Cardiac ventricle fibroblast (primary cell): ENCODE measurements at places on chromosomes 6 and 20. TPM values are rescaled to one million over a fixed set of nuclear protein-coding genes. Genes with fewer than 3 reads are reported as not detected.

The PXDC1 gene
- 61.0 and 67.8 TPM in 2 replicates for total RNA-seq

The SF3B5 gene
- 112 and 158 TPM in 2 replicates for total RNA-seq

The ACTL10 gene
- total RNA-seq, result 2.1 and 2.2 TPM in 2 replicates

The TP53INP2 gene
- total RNA-seq, result 7.2 and 7.8 TPM in 2 replicates

The IPCEF1 gene
- not detected in 2 replicates for total RNA-seq

The LGSN gene
- not detected in 2 replicates for total RNA-seq

The GABRR1 gene
- total RNA-seq, result not detected in 2 replicates

The NAPB gene
- 4.2 and 6.4 TPM in 2 replicates for total RNA-seq

The ESR1 gene
- 0.94 and 1.8 TPM in 2 replicates for total RNA-seq

The GRM4 gene
- not detected in 2 replicates for total RNA-seq

The C6orf132 gene
- 0.54 and 0.94 TPM in 2 replicates for total RNA-seq

The KHDC1 gene
- 3.4 and 3.5 TPM in 2 replicates for total RNA-seq

The PBOV1 gene
- total RNA-seq, result not detected in 2 replicates

The TINAG gene
- total RNA-seq, result not detected in 2 replicates

The RAET1G gene
- 1.9 and 2.8 TPM in 2 replicates for total RNA-seq

The ADGB gene
- not detected in 2 replicates for total RNA-seq

The TTK gene
- total RNA-seq, result 0.54 and 1.2 TPM in 2 replicates

The DYNLT2 gene
- total RNA-seq, result 0.19 and 0.49 TPM in 2 replicates

The GJA10 gene
- not detected in 2 replicates for total RNA-seq

The EPB41L1 gene
- 33.9 and 38.0 TPM in 2 replicates for total RNA-seq

The SNAP25 gene
- total RNA-seq, result 0.31 and 0.49 TPM in 2 replicates

The TRIM40 gene
- total RNA-seq, result not detected in 2 replicates

The EFCAB8 gene
- total RNA-seq, result not detected in 2 replicates

The SOX4 gene
- 7.7 and 8.0 TPM in 2 replicates for total RNA-seq

The TAF8 gene
- total RNA-seq, result 12.9 and 13.1 TPM in 2 replicates

The SLC2A10 gene
- 38.2 and 42.0 TPM in 2 replicates for total RNA-seq

The BPI gene
- total RNA-seq, result not detected in 2 replicates

The ERGIC3 gene
- 230 and 244 TPM in 2 replicates for total RNA-seq

The SOX18 gene
- 1.7 and 3.2 TPM in 2 replicates for total RNA-seq

The GTSF1L gene
- total RNA-seq, result not detected in 2 replicates

The HRH3 gene
- not detected in 2 replicates for total RNA-seq

The RIMS1 gene
- total RNA-seq, result not detected in 2 replicates

The FBXO30 gene
- total RNA-seq, result 7.6 and 9.2 TPM in 2 replicates

The MRAP2 gene
- 0.98 and 1.1 TPM in 2 replicates for total RNA-seq

The BTNL2 gene
- total RNA-seq, result not detected in 2 replicates

The GNRH2 gene
- total RNA-seq, result not detected in 2 replicates

The ADGRG6 gene
- 0.06 and 0.54 TPM in 2 replicates for total RNA-seq

The SLC22A2 gene
- total RNA-seq, result not detected in 2 replicates

The RFX6 gene
- not detected in 2 replicates for total RNA-seq

The UBR2 gene
- 15.8 and 16.2 TPM in 2 replicates for total RNA-seq

The MAP3K5 gene
- 7.1 and 7.5 TPM in 2 replicates for total RNA-seq

The C20orf144 gene
- total RNA-seq, result not detected in 2 replicates
